ENCODE measurements at places on chromosomes 1 and 21.

DNA sequence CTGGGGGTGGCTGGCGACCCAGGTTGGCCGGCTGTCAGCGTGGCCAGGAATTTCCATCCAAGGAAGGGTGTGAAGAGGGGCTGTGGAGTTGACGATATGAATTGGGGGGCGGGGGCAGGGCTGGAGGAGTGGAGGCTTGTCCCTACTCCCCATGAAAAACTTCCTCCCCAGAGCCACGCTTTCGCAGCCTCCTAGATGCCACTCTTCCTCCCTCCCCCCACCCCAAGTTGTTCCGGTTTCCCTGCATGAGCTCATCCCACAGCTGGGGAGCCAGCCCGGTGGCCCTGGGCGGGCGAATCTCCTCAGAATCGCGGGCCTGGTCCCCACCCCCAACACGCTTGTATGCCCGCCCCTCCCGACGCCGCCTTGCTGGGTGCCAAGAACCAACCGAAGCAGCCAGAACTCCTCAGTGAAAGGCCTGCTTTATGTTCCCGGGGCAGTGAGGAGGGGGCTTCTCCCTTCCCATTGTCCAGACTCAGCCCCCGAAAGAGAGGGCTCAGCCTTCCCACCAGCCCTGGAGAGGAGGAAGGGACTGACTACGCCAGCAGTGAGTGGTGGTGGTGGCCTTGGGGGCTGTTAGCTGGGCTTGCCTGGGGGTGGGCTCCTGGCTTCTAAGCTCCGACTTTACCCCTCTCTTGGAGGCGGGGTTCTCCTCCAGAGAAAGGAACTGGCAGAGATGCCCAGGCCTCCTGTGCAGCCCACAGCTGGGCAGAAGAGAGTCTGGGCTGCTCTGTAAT is 1.8 kb upstream of the CSMD2 start:
- DNase-seq = no peak

- no peak for DNase-seq
Measured at GRCh38 chr1:183620311-183620710, 15.3 kb downstream of the ARPC5 start.

- DNase-seq = no peak
Measured at GRCh38 chr1:244191581-244191980, 140.5 kb downstream of the ZBTB18 start.

DNA sequence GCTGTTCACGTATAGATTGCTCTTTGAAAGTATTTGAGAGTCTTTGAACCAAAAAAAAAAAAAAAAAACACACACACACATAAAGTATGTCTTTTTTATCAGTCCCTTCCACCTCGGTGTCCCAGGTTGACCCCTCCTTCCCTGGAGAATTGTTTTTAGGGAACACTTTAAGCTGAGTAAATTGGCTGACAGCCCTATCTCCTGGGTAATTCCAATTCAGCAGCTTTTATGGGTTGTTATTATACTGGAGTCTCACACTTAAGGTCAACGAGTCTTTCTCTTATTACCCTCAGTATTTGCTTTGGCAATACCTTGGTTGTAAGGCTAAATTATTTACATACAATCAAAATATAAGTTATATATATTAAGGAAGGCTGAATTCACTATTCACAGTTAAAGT is 69.4 kb downstream of the SLC30A10 start:
- DNase-seq = peak; percentile 41

- no peak for DNase-seq
Measured at GRCh38 chr1:160062230-160062532, 7.8 kb downstream of the KCNJ10 start.

DNA sequence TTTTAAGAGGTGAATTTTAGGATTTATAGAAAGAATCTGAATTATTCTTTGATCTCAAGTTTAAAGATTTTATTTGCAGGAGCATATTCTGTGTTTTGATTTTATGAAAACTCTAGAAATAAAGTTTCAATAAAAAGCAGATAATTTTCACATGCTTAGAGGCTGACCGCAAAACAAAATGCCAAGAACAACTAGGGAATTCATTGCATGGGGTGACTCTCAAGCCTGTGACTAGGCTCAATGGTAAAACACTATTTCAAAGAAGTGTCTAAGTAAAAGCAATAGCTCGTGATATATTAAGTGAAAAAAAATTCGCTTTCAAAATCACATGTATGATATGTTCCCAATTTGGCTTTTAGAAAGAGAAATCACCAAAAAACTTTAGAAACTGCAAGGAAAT is 49.6 kb downstream of the RPL5 start:
- DNase-seq = no peak

GRCh38 chr1:247627951-247628350 is 22.6 kb downstream of the OR2G3 start:
- DNase-seq = no peak

DNA sequence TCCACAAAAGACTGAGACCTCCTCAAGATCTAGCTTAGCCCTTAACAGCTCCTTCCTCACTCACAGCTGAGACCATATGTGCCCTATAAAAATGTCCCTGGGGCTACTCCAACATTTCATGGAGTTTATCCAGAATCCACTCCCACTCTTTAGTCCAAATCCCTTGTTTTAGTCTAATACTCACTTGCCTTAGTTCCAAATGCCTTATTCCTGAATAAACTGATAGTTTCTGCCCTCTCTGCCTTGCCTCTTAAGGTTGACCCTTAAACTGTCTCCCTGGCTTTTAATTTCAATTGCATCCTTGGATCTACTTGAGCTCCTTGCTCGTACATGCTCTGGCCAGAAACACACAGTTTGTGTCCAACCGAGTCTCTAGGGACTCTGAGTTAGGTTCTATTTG is 47.3 kb upstream of the LYPLAL1 start:
- no peak for DNase-seq

DNA sequence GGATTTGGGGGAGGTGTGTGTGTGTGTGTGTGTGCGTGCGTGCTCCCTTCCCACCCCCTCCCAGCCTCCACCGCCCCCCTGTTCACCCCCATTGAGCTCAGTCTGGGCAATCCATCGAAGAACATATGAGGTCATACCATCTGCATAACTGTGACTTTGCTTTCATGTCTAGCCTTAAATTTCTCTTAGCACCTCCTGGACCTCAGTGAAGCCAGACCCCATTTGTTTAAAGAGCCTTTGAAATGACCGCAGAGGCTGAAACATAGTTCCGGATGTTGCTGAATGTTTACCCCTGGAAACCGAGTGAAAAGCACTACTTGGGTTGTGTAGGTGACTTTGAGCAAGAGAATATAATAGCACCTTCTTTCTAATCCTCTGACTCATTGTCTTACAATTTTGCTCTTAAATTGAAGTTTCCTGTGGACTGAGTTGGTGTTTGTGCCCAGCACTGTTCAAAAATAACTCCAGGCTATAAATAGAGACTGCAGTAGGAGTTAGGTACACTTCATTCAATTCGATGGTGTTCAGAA is 75.4 kb downstream of the UBE4B start:
- DNase-seq = no peak

- DNase-seq = no peak
Measured at GRCh38 chr1:68046885-68047658, 3.4 kb downstream of the DIRAS3 start.

- DNase-seq = no peak
Measured at GRCh38 chr1:199463521-199464127, 563.9 kb upstream of the NR5A2 start.

DNA sequence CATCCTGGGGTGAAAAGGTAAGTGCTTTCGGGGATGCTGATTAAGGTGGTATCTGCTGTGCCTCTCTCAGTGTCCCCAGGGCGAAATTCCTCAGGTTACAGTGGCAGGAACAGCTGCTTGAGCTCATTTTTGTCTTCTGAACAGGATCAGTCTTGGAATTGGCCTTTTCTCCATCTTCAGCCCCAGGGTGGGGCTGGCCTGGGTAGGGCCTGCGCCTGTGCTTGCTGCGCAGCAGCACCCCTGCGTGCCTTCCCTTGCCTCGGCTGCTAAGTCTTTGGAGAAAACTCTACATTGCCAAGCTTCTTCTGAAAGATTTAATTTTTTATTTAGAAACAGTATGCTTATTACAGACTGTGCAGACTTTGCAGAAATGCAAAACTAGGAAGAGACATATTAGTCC is 41.7 kb downstream of the ADARB1 start:
- DNase-seq = no peak

DNA sequence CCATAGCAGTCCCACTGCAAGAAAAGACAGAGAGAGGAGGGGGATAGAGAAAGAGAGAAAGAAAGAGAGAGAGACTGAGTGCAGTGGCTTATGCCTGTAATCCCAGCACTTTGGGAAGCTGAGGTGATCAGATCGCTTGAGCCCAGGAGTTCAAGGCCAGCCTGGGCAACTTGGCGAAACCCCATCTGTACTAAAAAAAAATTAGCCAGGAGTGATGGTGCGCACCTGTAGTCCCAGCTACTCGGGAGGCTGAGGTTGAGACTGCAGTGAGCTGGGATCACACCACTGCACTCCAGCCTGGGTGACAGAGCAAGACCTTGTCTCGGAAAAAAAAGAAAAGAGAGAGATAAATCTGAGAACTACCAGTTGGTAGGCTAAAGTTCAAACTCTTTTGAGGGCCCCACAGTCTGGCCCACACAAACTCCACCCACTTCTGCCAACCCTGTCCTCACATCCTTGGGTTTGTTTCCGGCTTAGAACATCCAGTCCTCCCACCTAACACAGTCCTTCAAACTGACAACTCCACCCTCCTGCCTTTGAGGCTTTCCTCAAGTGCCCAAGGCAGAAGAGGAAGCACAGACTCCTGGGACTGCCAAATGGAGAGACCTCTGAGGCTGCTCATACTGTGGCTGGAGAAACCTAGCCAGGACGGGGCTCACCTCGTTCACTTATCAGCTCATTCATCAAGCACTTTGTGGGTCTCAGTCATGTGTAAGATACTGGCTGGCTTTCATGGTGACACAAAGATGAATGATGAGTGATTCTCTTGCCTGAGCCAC is 20.1 kb downstream of the TFAP2E start:
- DNase-seq = no peak

DNA sequence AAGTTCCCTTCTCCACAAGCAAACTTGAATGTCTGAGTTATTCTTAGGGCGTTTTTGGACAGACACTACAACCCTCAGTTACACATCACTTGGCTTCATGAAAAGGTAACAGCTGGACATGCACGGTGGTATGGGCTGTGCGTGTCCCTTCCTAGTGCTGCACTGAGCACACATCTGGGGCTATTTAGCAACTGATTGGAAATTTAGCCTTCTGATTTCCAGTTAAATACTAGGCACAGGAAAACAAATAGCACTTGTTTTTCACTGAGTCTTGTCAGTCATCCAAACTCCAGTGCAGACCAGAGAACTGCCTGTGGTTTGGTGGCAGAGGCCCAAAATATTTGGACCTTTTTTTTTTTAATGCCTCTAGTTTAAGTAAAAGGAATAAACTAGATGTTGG is 134.7 kb downstream of the TGFBR3 start:
- DNase-seq = no peak

DNA sequence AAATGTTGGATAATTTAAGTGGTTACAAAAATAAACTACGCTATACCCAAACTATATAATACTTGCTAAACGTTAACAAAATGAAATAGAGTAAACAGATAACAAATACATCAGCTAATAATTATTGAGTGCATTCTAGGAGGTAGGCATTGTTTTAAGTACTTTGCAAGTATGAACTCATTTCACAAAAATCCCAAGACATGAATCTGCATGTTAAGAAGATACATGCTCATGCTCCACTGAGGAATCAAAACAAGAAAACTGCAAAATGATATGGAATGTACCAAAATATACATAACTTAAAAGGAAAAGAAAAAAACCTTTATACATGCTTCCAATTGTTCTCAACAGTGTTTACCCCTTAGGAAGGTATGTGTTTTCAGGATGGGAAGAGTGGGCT is 2.5 kb downstream of the FRRS1 start:
- DNase-seq = no peak

DNA sequence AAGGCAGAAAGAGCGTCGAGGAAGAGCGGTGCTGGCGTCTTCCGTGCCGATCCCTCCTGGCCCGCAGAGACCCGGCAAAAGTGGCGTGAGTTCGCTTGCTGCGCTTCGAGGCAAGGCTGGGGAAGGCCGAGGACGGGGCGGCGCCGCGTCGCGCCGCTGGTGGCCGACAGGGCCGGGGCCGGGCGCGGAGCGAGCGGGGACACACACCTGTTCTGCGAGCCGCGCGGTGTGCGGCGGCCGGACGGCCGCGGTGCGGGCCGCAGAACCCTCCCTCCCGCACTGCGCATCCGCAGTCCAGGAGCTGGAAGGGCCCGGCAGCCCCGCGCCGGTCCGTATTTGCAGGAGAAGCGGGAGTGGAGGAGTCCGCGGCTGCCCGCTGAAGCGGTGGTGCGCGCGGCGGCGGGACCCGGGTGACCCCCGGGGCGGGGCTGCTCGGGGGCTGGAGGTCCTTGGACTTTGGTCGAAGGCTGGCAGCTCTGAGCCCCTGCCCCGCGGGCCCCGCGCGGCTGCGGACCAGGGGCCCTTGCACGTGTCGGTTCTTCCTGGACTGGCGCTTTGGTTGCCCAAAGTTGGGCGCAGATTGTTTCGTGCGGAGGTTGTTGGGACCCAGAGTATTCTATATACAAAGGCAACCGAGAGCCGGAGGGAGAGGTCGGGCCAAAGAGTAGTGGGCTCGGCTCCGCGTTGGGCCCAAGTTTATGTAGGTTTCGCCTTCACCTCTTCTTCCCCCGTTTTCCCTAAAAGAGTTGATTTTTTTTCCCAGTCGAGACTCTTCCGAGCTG is 2.6 kb downstream of the RNF220 start:
- no peak for DNase-seq

DNA sequence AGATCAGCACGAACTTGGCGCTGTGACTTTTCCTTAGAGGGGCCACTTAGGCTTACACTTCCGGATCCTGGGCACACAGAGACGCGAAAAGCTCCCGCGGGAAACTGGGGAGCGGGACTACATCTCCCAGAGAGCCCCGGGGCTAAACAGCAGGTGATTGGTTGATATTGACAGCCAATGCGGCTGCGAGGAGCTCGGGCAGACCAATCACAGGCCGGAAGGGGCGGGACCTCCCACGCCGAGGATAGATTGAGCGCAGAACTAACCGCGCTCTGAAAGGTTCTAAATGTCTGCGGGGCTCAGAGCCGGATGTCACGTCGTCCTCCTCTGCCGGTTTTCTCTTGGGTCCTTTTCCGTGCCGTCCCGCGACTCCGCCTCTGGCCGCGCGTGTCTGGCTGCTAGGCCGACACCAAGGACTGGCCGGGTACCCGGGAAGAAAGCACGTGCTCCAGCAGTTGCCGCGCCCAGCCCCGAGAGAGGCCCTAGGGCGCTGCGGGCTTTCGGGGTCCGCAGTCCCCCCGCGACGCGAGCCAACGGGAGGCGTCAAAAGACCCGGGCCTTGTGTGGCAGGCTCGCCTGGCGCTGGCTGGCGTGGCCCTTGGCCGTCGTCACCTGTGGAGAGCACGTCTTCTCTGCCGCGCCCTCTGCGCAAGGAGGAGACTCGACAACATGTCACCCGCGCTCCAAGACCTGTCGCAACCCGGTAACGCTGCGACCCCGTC is at the start of gene MTR:
Gene MTR (plus strand): TSS at position 258 of the 722 bp plus-strand sequence. CDS start 412 bp downstream, at position 670.
- DNase-seq = peak; percentile 93

DNA sequence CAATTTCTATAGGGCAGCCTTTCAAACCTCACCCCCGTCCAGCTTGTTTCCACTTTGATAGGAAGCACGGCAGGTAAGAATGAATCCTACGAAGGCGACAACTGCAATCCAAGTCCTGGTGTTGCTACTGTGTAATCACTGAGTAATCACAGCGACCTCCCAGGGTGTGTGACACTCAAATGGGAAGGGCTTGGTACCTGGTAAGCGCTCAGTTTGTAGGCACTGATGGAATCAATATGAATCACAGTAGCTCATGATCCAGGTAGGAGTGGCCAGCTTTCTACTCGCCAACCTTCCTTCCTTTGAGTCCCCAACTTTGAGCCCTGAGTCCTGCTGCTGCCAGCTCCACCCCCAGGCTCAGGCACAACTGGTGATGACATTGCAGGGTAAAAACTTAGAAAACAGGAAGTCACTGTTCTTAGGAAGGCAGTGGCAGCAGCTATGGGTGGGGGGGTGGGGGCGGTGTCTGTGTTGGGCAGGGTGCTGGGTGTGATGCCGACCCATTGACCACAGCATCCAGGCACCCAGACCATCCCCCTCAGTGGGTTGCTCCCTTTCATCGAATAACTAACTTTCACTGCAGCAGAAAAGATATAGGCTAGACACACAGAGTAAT is 70.7 kb downstream of the CD247 start:
- DNase-seq = no peak
